HS-5 (cell line): ENCODE measurements at places on chromosomes 11 and 22.

DNA sequence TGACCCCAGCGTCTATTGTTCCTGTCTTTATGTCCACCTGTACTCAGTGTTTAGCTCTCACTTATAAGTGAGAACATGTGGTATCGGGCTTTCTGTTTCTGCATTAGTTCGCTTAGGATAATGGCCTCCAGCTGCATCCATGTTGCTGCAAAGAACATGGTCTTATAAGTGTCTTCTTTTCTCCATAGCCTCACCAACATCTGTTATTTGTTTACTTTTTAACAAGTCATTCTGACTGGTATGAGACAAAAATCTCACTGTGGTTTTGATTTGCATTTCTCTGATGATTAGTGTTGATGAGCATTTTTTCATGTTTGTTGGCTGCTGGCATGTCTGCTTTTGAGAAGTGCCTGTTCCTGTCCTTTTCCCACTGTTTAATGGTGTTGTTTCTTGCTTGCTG, 21.7 kb upstream of the SLN start:
- peak; percentile 6 for DNase-seq

- no peak for DNase-seq
Observed at GRCh38 chr22:50401907-50402306, 58.8 kb downstream of the PPP6R2 start.

GRCh38 chr22:18091916-18092526, 14.2 kb downstream of the PEX26 start:
- no peak for DNase-seq

GRCh38 chr11:15901790-15902189, 454.6 kb downstream of the SOX6 start:
- no peak for DNase-seq

- no peak for DNase-seq
Observed at GRCh38 chr22:18987765-18988164, 51.7 kb upstream of the PRODH start.
